ENCODE measurements at places on chromosomes 2 and 18.

DNA sequence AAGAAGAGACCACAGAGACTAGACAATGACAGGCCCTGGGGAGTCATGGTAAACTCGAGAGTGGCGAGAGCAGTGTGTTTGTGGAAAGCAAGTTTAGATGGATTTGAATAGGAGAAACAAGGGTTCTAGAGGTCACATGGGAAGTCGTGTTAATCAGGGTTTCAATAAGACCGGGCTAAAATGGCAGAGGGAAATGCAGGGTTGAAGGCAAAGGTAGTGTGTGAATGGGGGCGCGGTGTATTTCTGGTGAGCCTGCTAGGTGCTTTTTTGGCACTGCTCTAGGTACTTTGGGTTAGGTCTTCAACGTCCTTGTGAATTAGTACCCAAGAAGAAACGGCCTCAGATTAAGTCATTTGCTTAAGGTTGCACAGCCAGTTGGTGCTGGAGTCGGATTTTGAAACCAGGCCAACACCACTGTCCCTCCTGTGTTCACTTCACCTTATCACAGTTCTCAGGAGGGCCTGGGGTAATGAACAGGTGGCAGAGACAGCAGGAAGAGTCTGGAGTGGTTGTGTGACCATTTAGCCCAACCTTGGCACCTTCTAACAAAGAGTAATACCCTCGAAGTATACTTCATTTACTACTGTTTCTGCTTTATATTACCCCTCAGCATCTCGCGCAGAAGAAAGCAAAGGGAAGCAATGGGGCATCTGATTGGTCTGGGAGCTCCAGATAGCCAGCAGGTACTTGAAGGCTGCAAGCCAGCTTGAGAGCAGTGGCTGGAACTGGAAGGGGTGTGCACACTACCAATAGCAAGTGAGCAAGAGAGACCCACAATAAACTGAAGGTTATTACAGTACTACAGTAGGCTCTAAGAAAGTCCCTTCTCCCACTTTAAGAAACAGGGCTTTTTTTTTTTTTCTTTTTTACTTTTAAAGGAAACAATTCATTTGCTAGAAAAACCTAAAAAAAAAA, 33.4 kb upstream of the GAREM2 start:
- DNase-seq, result no peak

GRCh38 chr2:202014318-202014717, 19.3 kb upstream of the FZD7 start:
- no peak for DNase-seq

DNA sequence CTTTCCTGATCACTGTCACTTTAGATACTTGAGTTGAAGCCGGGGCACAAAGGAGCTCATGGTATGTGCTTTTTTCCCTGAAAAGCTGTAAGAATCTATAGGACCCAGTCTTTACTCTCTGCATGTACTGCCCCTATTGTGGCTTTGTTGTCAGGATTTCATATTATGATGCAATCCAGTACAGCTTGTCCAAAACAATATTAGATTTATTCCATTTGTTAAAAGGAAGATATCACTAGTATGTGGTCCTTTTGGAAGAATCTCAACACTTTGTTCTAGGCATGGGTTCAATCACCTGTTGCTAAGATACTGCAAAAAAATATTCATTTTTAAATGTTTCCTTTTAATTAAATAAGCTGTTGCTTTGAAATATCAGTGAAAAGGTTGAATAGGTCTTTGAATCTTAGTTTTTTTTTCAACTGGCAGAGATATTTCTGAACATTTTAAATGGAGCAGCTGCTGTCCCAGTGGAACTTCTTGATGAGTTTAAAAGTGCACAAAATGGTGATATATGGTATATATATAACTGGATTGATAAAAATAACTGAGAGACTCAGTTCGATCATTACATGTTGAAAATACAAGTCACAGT, 256.6 kb upstream of the NT5C1B start:
- no peak for DNase-seq

- DNase-seq, result no peak
These were observed 16.3 kb upstream of the MYO3B start for GRCh38 chr2:170161516-170162270.

- DNase-seq, result no peak
These were observed 362.3 kb downstream of the RNF144A start for GRCh38 chr2:7279421-7279949.

DNA sequence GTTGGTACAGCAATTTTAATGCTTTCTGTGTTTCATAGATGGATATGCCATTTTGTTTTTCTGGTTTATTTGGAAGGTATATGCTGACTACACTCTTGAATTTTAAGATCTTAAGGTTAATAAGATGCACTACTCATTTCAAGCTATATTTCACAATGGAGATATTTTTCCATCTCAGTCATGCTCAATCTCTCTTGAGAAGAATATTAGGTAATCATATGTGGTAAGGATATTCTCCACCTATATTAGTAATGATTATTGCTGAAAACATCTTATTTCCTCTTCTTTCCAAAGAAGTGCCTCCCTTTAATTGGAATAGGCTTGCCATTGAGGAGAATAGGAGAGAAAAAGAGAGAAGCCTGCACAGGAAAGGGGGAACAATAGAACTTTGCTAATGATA, 40.1 kb downstream of the EPB41L3 start:
- no peak for DNase-seq

- no peak for DNase-seq
These were observed 106.8 kb upstream of the GALNT5 start for GRCh38 chr2:157150747-157151146.

DNA sequence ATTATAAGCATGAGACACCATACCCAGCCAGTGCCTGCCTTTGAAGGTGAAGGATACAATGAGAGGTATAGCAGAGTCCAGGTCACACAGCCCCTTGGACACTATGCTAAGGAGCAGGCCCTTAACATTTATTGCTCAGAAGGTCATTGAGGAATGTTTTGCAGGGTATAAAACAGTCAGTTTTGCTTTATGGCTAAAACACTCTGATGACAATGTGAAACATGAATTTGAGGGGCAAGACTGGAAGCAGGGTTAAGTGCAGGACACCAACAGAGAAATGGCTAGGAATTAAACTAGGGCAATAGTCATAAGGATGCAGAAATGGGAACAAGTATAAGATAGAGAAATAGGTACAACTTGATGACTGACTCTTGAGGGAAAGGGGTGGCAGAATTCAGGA, 141.1 kb downstream of the METTL4 start:
- DNase-seq, result no peak

DNA sequence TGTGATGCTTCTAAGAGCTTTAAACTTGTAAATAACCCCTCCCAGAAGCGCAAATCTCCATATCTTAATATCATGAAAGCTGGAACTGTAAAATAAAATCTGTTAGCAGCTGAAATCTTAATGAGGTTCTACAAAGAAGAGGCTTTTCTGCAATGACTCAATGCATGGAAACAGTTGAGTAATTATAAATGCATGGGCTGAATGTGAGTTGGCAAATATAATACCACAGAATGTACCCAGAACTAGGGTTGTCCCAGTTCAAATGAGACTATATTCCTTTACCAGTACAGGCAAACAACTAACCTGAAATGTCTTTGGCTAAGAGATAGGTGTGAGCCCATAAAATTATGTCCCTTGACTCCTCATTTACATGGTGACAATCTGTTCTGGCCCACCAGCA, 52.9 kb downstream of the SATB2 start:
- DNase-seq, result no peak

DNA sequence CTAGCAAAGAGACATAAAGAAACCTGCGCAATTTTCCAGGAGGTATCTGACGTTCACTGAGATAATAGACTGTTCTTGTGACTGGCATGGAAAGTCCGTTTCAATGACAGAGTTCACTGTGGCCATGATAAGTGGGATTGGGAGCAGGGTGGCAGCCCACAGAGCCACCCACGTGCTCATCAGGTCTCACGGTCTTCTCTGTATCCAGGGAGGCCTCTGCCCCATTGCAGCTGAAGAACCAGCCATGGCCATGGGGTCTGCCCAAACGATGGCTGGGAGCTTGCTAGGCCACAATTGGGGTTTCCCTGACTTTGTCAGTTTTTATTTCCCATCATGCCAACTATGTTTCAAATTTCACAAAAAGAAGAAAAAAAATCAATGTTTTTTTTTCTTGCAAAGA, 57.2 kb downstream of the PDCL3 start:
- DNase-seq, result no peak

- DNase-seq, result no peak
These were observed 101.7 kb downstream of the STK39 start for GRCh38 chr2:168145426-168146310.

Data from liver (tissue), 10 donors.